Activated gamma-delta T cell treated with Interleukin-2 at 50 U/mL for 16 hours (primary cell): ENCODE measurements at places on chromosomes 6 and 20.

DNA sequence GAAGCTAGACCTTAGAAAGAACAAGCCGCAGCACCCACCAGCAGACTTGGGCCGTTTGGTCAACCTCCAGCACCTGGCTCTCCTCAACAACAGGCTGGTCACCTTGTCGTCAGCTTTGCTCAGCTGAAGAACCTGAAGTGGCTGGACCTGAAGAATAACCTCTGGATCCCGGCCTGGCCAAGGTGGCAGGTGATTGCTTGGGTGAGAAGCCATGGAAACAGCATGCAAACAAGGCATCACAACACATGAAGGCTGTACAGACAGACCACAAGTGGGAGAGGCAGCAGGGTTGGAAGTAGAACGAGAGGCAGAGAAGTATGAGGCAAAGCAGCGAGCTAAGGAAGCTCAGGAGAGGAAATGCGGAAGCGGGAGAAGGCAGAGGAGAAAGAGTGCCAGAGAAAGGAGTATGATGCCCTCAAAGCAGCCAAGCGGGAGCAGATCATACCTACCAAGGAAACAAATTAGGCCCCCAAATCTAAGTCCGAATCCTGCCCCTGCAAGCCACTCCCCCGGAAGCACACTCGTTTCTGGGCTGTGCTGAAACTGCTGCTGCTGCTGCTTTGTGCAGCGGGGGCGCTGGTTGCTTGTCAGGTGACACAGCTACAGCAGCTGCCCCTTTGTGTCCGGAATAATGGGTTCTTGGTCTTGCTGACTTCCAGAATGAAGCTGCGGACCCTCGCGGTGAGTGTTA, 121.6 kb upstream of the LGSN start:
- no peak for DNase-seq

- DNase-seq: peak; percentile 45
Observed at GRCh38 chr20:49276161-49276960, 1.5 kb downstream of the ZNFX1 start.

DNA sequence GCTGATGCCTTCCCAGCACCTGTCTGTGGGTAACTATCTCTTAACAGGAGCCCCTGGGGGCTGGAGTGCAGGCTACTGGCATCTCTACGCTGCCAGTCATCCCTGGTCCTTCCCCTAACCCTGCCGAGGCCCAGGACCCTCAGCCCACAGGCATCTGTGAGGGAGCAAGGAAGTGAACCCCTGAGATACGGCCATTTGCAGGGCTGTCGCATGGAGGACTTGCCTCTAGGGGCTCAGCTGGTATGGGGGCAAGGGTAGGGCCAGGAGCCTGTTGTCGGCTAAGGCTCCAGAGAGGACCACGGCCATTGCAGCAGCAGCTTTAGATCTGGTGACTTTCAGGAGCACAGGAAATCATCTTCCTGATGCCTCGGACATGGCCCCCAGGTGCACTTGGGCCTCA, 49.7 kb downstream of the MAP3K4 start:
- no peak for DNase-seq

DNA sequence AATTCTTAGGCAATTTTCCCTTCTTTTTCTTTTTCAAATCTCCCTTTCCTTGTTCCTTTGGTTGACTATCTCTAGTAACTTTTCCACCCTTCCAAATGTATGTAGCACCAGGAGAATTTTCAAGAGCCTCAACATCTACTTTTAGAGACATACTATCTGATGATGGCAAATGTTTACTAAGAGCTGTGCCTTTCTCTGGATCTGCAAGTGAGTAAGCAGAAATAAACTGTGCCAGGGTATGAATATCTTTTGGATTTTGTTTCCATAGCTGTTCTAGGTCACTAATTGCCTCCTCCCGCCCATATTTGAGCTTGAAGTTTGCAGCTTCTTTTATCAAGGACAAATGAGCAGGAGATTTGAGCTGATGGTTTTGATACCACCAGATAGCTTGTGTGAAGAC, 69.5 kb downstream of the GTF2H5 start:
- no peak for DNase-seq

DNA sequence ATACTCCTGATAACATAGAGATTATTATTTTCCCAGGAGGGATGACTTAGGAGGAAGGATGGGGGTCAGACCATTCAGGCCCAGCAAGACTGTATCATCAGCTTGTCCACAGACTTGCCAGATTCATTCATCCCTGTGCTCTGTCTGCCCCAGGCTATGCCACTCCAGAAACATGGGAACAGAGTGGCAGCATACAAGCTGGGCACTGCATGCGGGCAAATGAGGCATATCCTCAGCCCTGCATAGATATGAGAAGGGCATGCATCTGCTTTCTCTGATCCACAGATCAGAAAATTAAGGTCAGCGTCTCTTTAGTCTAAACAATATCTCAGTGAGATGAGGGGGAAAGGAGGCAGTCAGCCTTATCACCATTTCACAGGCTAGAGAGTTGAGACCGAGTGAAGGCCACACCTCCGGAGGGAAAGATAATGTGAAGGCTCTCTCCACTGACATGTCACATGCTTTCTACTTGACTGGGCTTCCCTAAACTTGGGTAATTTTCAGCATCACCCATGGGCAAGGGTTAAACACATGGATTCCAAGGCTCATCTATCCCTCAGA, 140.5 kb downstream of the TFAP2B start:
- no peak for DNase-seq
